ENCODE measurements at places on chromosomes 11 and 22. TPM values are rescaled to one million over a fixed set of nuclear protein-coding genes. Genes with fewer than 3 reads are reported as not detected.

Gene SERPING1
- not detected for total RNA-seq

Gene SEPTIN3
- 4.1 TPM for total RNA-seq

Gene GAL3ST1
- not detected for total RNA-seq

Gene NXPE2
- not detected for total RNA-seq

Gene MUC6
- not detected for total RNA-seq

Gene PRDM11
- total RNA-seq, result 0.40 TPM

Gene SELENOH
- 175 TPM for total RNA-seq

Gene TRPT1
- total RNA-seq, result 48.4 TPM

Gene SLC22A6
- not detected for total RNA-seq

Gene RHOG
- total RNA-seq, result 151 TPM

Gene OVCH2
- not detected for total RNA-seq

Gene SYNGR1
- total RNA-seq, result not detected

Data from activated T-helper 17 cell treated with anti-CD3 and anti-CD28 coated beads, Interleukin-2, amount 50 U/mL, for 72 hours (primary cell).